ENCODE measurements at places on chromosomes 5 and 9. TPM values are rescaled to one million over a fixed set of nuclear protein-coding genes. Genes with fewer than 3 reads are reported as not detected.

The KIF4B gene
- total RNA-seq: 0.05 TPM

The NR5A1 gene
- total RNA-seq: not detected

The PRUNE2 gene
- 0.57 TPM for total RNA-seq

The SPATA31C1 gene
- not detected for total RNA-seq

The ARHGEF28 gene
- 0.03 TPM for total RNA-seq

The GADD45G gene
- total RNA-seq: 37.2 TPM

The ECSCR gene
- total RNA-seq: 1.4 TPM

The FBP1 gene
- 0.39 TPM for total RNA-seq

GRCh38 chr5:44002381-44002901, 386.8 kb downstream of the FGF10 start:
- no peaks in the 10 kb centered on the region for H3K36me3 ChIP-seq
- no peak for DNase-seq
- H3K27me3 ChIP-seq: no peaks in the 10 kb centered on the region
- H3K4me1 ChIP-seq: no peaks in the 10 kb centered on the region

GRCh38 chr5:96673127-96673526, 11.0 kb downstream of the CAST start:
- no peaks in the 10 kb centered on the region for H3K27me3 ChIP-seq
- H3K4me3 ChIP-seq: no peak overlapping the region
- H3K27ac ChIP-seq: no peak overlapping the region
- peaks cover 23% of the 10 kb centered on the region for H3K36me3 ChIP-seq
- DNase-seq: no peak
- no peaks in the 10 kb centered on the region for H3K4me1 ChIP-seq

DNA sequence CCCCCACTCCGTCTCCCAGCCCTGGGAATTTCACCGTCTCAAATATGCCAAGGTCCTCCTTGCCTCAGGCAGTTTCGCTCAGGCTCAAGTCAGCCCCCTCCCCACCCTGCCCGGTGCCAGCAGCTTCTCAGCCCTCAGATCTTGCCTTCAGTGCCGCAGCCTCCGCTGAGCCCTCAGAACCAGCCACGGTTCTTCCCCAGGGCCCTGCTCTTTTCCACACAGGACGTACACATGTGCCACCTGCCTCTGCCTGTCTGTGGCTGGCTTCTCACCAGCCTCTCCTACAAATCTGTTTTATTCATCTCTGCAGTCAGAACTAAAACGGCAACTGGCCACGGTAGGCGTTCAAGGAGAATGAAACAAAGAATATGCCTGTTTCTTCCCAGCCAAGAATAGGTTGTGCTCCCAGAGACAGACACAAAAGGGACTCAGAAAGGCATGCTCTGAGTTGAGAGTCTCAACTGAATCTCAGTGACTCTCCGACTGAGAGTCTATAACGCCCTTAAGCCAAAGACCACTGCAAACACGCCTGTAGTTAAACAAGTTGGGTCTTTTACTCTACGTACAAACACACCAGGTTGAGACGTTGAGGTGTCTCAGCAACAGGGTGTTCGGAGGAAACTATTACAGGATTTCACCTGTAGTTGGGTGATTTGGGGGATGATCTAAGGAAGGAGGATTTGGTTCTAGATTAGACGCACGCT, 10.6 kb upstream of the GRIN1 start:
- H3K36me3 ChIP-seq: peaks cover 10% of the 10 kb centered on the region
- H3K27ac ChIP-seq: peak overlapping the region; percentile 92
- H3K4me1 ChIP-seq: peaks cover 24% of the 10 kb centered on the region
- peak overlapping the region; percentile 90 for H3K4me3 ChIP-seq
- H3K27me3 ChIP-seq: no peaks in the 10 kb centered on the region

GRCh38 chr5:133323494-133324457, 272.0 kb downstream of the HSPA4 start:
- H3K4me1 ChIP-seq: peaks cover 21% of the 10 kb centered on the region
- DNase-seq: no peak
- peaks cover 2% of the 10 kb centered on the region for H3K27me3 ChIP-seq
- no peak overlapping the region for H3K27ac ChIP-seq

DNA sequence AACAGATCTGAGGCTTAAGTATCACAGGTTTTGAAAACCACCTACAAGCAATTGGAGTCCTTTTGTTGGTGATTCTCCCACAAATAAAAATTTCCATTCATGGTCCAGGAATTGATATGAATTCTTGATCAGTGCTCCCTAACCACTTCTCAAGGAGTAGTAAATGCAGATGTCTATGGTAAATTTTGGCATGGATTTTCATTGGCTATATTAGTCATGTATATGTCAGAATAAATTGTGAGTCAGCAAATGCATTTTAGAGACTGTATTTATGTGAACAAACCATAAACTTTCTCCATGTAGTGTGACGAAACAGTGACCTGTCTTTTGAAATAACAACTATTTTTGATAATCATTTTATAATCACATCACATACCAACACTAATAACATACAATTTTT, 611.1 kb downstream of the HTR1A start:
- H3K27me3 ChIP-seq: no peaks in the 10 kb centered on the region
- H3K4me1 ChIP-seq: no peaks in the 10 kb centered on the region
- no peak overlapping the region for H3K4me3 ChIP-seq
- DNase-seq: no peak
- H3K36me3 ChIP-seq: no peaks in the 10 kb centered on the region

- H3K36me3 ChIP-seq: no peaks in the 10 kb centered on the region
- H3K4me1 ChIP-seq: no peaks in the 10 kb centered on the region
- DNase-seq: no peak
- H3K27me3 ChIP-seq: no peaks in the 10 kb centered on the region
Measured at GRCh38 chr9:83208065-83208850, 145.3 kb upstream of the RASEF start.

DNA sequence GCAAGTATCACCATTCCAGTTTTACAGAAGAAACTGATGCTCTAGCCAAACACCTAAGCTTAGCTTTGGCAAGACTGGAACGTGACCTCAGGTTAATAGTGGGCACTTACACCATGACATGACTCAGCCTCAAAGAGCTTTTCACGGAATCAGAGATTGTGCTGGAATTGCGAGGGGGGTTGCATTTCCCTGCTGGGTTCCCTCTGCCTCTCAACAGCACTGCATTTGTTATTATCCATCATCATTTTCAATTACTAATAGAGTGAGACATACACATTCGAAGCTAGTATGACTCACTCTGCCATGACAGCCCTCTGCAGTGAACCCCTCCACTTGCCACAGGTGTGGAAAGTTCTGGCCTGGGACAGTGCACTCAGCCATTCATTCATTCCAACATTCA, 8.0 kb downstream of the SPOCK1 start:
- no peaks in the 10 kb centered on the region for H3K36me3 ChIP-seq
- DNase-seq: no peak
- H3K4me3 ChIP-seq: no peak overlapping the region
- no peaks in the 10 kb centered on the region for H3K4me1 ChIP-seq
- no peak overlapping the region for H3K27ac ChIP-seq
- peaks cover 9% of the 10 kb centered on the region for H3K27me3 ChIP-seq

GRCh38 chr5:141369994-141370848, at the start of gene PCDHGB3:
TSS of gene PCDHGB3 (plus strand) at chr5:141370242. CDS start at chr5:141370395, 153 bp downstream.
- H3K36me3 ChIP-seq: peaks cover 6% of the 10 kb centered on the region
- no peak for DNase-seq
- peaks cover 24% of the 10 kb centered on the region for H3K27me3 ChIP-seq
- H3K27ac ChIP-seq: peak within 1 kb of the TSS; percentile 55
- H3K4me3 ChIP-seq: peak within 1 kb of the TSS; percentile 74
- H3K4me1 ChIP-seq: no peaks in the 10 kb centered on the region

DNA sequence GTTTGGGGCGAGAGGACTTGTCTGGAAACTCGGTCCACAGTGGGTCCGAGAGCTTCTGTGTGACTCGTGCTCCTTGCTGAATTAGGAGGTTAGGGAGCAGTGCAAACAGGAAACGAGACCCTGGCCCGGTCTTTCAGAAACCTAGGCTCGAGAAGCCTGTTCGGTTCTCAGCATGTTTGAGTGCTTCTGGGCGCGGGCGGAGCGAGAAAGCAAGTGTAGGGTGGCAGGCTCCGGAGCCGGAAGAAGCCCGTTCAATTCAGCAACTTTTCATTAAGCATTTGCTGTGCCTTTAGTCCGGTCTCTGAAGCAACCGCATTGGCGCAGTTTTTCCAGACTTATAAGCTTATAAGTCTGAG, 547 bp downstream of the CLTA start:
- DNase-seq: peak; percentile 43
- H3K27ac ChIP-seq: peak overlapping the region; percentile 78
- peaks cover 29% of the 10 kb centered on the region for H3K36me3 ChIP-seq

DNA sequence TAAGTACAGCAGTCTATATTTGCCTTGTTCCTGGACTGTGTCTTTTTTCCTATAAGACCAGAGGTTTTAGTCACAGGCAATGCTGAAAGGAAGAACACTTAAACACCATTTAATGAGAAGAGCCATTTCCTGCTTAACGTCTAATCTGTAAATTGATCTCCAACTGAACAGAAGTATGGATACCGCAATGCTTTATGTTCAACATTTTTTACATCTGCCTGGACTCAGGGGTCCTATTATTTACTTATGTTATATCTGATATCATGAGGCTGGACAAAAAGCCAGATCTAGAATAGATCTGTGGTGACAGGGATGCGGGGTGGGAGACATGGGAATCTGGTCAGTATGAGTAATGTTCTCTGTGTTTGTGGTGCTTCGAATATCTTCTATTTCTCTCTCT, 334.6 kb upstream of the MPDZ start:
- H3K4me3 ChIP-seq: no peak overlapping the region
- H3K36me3 ChIP-seq: no peaks in the 10 kb centered on the region
- no peaks in the 10 kb centered on the region for H3K4me1 ChIP-seq
- H3K27ac ChIP-seq: no peak overlapping the region
- H3K27me3 ChIP-seq: no peaks in the 10 kb centered on the region

GRCh38 chr9:36110434-36110833, 26.1 kb upstream of the GLIPR2 start:
- H3K4me1 ChIP-seq: peaks cover 13% of the 10 kb centered on the region
- no peaks in the 10 kb centered on the region for H3K27me3 ChIP-seq
- DNase-seq: no peak
- peaks cover 10% of the 10 kb centered on the region for H3K36me3 ChIP-seq

GRCh38 chr9:13139641-13140171, 139.8 kb downstream of the MPDZ start:
- no peaks in the 10 kb centered on the region for H3K36me3 ChIP-seq
- no peaks in the 10 kb centered on the region for H3K27me3 ChIP-seq
- no peak overlapping the region for H3K27ac ChIP-seq
- H3K4me3 ChIP-seq: no peak overlapping the region
- no peaks in the 10 kb centered on the region for H3K4me1 ChIP-seq
- DNase-seq: no peak

GRCh38 chr5:2817031-2817603, 65.6 kb upstream of the IRX2 start:
- H3K27me3 ChIP-seq: no peaks in the 10 kb centered on the region
- no peaks in the 10 kb centered on the region for H3K4me1 ChIP-seq
- H3K27ac ChIP-seq: no peak overlapping the region
- H3K4me3 ChIP-seq: no peak overlapping the region

- DNase-seq: no peak
- no peaks in the 10 kb centered on the region for H3K36me3 ChIP-seq
- H3K27me3 ChIP-seq: peaks cover 4% of the 10 kb centered on the region
- no peak overlapping the region for H3K4me3 ChIP-seq
Measured at GRCh38 chr5:119897537-119898370, 268.4 kb downstream of the FAM170A start.

GRCh38 chr5:10457682-10458574, 16.2 kb downstream of the ROPN1L start:
- H3K4me3 ChIP-seq: no peak overlapping the region
- peaks cover 3% of the 10 kb centered on the region for H3K27me3 ChIP-seq
- H3K36me3 ChIP-seq: no peaks in the 10 kb centered on the region
- DNase-seq: no peak
- H3K4me1 ChIP-seq: no peaks in the 10 kb centered on the region

GRCh38 chr9:18437315-18438201, 36.4 kb upstream of the ADAMTSL1 start:
- H3K4me3 ChIP-seq: no peak overlapping the region
- H3K27ac ChIP-seq: no peak overlapping the region
- no peaks in the 10 kb centered on the region for H3K36me3 ChIP-seq
- DNase-seq: no peak
- no peaks in the 10 kb centered on the region for H3K4me1 ChIP-seq

DNA sequence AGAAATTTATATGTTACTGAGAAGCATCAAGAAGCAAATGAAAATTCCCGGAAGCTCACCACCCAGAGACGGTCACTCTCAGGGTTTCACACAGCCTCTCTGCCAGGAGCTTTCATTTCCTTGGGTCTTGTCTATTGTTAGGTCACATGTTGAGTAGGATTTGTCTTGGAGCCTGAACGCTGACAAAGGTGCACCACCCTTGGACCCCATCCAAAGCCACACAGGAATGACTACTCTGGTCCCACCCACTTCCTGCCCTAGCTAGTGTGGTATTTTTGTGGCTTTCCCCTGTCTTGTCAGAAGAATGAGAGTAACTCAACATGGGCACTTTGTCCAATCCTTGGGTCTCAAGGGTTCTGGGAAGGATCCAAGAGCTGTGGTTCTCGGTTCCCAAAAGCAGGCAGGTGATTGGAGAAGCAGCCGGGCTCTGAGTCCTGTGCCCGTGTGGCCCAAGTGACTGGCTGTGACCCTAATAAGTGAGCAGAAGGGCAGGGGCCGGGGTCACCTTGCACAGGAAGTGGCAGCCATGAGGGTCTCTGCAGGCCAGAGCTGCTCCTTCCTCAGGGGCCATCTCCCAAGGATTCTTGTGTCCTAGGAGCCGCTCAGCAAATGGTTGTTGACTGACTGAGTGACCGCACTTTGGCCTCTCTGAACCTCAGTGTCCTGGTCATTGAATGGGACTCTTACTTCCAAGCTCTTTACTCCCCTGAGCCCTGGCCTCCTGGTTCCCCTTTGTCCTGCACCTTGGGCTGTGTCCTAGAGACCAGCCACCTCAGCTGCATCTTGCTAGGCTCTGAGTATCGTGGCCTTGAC, 6.9 kb downstream of the FGD3 start:
- no peaks in the 10 kb centered on the region for H3K36me3 ChIP-seq
- H3K27me3 ChIP-seq: peaks cover 4% of the 10 kb centered on the region
- peak overlapping the region; percentile 88 for H3K27ac ChIP-seq
- H3K4me1 ChIP-seq: peaks cover 56% of the 10 kb centered on the region

DNA sequence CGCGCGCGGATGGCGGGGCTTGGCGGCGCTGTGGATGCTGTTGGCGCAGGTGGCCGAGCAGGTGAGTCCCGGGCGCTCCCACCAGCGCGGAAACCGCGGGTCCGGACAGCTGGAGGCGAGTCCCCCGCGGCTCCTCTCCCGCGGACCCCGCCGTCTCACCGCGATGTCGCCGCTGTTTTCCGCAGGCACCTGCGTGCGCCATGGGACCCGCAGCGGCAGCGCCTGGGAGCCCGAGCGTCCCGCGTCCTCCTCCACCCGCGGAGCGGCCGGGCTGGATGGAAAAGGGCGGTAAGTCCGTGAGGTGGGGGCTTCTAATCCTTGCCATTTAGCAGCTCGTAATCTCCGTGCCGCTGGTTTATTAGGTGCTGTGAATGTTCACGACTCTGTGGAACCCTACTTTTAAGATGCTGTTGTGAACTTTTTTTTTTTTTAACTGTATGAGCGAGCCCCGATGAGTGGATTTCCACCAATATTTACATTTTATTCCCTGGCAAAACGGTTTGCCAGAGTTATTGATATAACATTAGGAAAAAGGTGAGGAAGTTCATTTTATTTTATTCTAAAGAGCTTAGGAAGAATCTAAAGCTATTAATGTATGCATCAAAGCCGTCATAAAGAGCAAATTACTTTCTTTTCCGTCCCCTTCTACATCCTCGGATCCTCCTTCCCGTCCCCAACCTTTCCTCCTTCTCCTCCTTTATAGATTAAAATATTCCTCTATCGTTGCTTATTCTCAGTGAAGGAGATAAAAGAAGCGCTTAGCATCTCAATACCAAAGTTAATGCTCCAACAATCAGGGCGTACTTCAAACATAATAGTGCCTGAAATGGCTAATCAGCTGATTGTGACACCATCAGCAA, 579 bp downstream of the ADAMTS16 start:
- DNase-seq: no peak
- no peak overlapping the region for H3K4me3 ChIP-seq
- H3K27ac ChIP-seq: no peak overlapping the region
- H3K27me3 ChIP-seq: peaks cover 19% of the 10 kb centered on the region
- H3K4me1 ChIP-seq: peaks cover 5% of the 10 kb centered on the region

GRCh38 chr9:113129884-113130283, 20.9 kb upstream of the SLC31A2 start:
- H3K4me1 ChIP-seq: no peaks in the 10 kb centered on the region
- H3K4me3 ChIP-seq: no peak overlapping the region
- no peak for DNase-seq
